SHP77 (cell line): ENCODE measurements at places on chromosomes 3 and 15.

GRCh38 chr15:56165234-56165633 is 78.4 kb downstream of the RFX7 start:
- no peak for DNase-seq

- no peak for DNase-seq
These were observed 8.4 kb upstream of the PPP1R2 start for GRCh38 chr3:195551381-195551978.

- DNase-seq = no peak
These were observed 22.9 kb downstream of the ST8SIA2 start for GRCh38 chr15:92416557-92416956.

- DNase-seq = no peak
These were observed 6.8 kb upstream of the PKM start for GRCh38 chr15:72237853-72238224.

DNA sequence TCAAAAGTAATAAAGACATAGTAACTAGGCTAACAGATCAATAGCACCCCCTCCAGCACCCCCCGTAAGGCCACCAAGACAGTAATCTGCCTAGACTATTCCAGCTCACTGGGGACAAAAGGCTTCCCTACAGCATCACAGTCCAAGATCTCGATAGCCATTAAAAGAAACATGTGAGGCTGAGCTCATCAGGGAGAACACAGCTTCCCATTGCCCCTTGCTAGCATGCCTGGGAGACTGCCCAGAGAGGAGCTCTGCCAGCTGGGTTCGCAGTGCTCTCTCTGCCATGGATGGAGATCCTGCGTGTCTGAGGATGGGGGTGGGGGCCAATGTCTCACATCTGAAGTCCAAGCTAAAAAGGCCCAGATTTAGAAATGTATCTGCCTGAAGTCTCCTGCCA is 17.8 kb downstream of the LRIG1 start:
- DNase-seq = peak; percentile 36

DNA sequence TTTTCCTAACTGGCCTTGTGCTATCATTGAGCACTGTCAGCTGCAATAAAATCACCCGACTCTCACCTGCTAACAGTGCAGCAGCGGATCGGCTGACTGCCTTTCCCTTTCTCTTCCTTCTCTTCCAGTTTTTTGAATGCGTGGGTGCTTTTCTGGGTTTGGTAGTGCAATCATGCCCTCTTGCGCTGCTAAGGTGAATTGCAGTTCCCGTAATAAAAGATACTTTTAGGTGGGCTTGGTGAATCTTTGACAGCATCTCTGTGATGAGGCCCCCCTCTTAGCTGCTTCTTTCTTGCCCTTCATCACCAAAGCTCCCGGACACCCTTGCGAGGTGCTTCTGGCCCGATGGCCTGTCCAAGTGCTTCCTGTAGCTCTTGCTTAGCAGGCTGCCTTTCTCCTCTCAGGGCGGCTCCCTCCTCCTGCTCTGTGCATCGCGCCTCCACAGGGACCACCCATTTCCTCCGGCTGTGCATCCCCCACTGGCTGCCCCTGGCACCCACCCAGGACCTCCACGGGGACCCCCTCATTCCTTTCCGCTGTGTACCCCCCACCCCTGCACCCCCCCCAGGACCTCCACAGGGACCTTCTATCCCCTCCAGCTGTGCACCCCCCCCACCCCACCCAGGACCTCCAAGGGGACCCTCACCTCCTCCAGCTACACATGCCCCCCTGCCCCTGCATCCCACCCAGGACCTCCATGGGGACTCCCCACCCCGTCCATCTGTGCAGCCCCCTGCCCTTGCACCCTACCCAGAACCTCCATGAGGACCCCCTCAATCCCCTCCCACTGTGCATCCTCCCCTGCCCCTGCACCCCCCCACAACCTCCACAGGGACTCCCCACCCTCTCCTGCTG is 50.8 kb upstream of the RPL32 start:
- peak; percentile 62 for DNase-seq

GRCh38 chr3:104458657-104459056 is 908.1 kb upstream of the ALCAM start:
- DNase-seq = no peak

- DNase-seq = no peak
These were observed 19.9 kb downstream of the DNASE1L3 start for GRCh38 chr3:58190882-58191281.

DNA sequence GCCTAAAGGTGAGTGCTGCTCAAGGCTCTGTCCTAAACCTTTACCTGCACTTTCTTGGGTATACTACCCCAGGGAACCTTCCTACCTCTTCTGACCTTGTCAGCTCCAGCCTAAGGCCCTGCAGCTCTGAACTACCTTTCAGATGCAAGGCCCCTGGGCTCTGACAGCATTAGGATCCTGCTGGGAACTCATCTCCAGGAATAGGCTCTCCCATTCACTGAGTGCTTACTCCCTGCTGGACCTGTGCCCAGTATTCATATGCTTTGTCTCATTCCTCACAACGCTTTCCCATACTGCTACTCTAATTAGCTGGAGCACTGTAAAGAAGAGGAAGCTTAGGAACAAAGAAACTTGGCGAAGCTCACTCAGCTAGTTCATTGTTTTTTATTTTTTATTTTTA is 53.8 kb upstream of the RAB6B start:
- no peak for DNase-seq

- peak; percentile 82 for DNase-seq
These were observed 12.5 kb upstream of the MORF4L1 start for GRCh38 chr15:78859971-78860719.

DNA sequence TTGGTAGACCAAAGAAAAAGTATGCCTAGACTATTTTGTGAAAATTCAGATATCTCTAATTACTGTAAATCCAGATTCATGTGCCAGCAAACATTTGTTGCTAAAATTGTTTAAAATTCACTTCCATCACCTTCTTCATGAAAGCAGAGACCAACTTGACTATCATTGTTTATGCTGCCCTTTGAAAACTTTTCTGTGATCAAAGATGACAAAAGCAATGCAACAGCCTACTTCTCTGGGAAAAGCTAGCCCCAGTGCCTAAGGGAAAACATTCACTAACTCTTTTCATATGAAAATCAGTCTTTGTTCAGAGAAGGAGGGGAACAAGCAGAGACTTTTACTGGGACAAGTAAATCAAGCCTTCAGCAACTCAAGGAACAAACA is 178.0 kb upstream of the P2RY1 start:
- no peak for DNase-seq

- no peak for DNase-seq
These were observed 107.4 kb downstream of the PLCL2 start for GRCh38 chr3:16992198-16992597.

DNA sequence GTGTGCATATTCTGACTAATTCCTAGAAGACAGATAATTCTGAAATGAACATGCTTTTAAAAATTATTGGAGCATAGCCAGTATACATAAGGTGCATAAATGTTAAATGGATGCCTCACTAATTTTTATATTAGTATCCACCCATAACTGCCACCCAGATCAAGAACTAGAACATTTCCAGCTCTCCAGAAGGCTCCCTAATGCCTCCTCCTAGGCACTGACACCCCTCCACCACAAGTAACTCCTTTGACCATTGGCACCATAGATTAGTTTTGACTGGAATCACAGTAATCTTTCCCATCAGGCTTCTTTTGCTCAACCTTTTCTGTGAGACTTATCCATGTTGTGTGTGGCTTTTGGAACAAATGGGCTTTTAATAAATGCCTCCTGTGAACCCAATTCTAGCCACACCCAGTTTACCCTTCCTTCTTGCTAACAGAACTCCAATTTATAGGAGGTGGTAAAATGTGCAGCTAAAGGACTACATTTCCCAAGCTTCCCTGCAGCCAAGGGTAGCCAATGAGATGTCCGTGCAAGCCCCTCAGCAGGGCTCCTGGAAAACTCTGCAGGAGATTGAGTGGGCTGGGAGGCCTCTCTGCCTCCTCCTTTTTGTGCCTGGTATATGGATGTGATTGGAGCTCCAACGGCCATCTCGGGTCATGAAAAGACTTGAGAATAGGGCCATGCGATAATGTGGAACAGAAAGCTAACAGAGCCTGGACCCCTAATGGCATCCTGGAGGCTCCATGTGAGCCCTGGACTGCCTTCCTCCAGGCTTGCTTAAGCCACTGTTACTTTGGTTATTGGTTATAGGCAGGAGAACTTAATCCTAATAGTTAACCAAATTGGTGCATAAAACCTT is 322.6 kb upstream of the TLE3 start:
- no peak for DNase-seq

DNA sequence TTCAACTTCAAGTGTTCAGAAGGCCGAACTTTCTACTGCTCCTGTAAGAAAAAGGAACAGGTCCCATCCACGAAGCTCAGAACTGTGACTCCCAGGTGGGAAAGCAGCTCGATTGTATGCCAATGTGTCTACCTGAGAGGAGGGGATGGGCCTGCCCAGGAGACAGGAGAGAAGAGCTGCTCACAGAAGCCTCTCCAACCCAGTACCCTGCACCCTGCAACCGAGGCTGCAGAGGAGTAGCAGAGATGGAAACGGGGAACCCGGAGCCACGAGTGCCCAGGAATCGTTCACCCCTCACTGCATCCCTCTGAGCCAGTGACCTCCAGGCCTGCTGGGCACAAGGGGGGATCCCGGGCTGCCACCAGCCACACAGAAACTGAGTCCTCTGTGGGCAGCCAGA is 86.5 kb upstream of the PRR23E start:
- DNase-seq = no peak

- DNase-seq = no peak
These were observed 1.9 kb downstream of the RTP4 start for GRCh38 chr3:187370051-187370450.

DNA sequence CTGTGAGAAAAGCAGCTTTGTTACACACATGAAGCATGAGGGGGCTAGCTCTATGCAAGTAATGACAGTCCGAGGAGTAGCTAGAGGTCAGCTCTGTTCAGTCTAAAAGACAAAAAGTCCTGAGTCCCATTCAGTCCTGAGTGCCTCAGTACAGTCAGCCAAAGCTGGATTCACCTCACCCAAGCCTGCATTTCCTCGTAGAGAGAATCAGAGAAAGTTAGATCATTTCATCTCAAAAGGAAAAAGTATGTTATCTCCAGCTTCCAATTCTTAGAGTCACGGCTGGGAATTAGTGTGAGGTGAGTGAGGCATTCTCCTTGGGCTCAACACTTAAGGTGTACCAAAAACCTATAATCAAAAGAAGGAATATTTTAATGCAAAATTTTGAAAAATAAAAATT is 5.9 kb upstream of the ACP3 start:
- DNase-seq = no peak

- peak; percentile 12 for DNase-seq
These were observed 357.5 kb upstream of the CADM2 start for GRCh38 chr3:84601303-84601702.

DNA sequence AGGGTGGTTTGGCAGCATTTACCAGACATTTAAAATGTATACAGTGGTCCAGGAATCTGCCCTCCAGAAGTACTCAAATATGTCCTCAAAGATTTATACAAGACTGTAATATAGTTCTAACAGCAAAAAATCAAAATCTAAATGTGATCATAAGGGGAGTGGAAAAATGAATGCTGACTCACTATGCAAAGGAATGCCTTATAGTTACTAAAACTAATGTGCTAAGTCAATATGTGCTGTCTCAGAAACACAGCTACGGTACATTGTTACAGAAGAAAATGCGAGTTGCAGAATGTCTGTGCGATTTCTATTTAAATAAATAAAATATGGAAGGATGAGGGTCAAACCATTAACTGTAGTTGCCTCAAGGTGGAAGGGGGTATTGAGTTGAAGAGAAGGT is 230.1 kb upstream of the UBE2E1 start:
- DNase-seq = no peak

- DNase-seq = no peak
These were observed 64.4 kb upstream of the TPM1 start for GRCh38 chr15:62977952-62978811.

- DNase-seq = no peak
These were observed 63.4 kb downstream of the GRIP2 start for GRCh38 chr3:14476583-14477265.

DNA sequence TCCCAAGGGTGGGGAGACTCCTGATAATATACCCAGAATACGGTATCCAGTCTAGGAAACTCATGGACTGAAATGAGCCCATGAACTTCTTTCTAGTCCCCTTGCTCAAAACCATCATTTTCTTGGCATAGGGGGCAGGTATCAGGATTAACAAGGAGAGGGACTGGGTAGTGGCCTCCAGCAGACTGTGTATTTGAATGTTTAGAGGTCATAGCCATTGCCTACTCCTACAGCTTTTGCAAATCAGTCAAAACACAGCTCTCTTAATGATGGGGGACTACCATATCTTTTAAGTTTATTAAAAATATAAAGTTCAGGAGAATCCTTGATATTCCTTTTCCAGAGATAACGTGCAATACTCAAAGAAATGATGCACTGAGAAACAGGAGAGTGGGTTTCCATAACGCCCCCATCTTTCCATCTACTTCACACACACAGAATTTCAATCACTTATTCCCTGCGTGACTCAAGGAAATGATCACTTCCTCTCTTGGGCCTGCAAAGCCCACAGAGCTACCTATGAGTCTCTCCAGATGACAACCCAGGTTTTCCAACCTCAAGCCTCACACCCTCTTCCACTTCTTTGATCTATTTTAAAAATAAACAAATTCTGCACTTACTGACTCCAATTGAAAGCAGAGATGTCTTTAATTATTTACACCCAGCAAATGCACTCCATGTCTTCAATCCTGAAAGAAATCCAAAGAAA is 584.0 kb upstream of the LMCD1 start:
- no peak for DNase-seq

DNA sequence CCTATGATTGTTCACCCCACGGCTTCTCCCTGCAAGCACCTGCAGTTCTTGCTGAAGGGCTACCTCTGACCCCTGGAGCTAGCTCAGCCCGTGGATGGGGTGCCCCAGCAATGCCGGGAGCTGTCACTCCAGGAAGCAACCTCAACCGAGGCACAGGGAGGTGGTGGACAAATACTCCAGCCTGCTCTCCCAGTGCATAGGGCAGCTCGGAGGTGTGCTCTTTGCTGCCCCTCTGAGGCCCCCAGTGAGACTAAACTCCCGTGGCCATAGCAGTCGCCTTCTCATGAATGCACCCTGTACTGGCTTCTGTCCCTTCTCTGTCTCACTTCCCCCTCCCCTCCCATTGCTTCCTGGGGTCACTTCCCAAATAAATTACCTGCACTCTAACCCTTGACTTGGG is 48.5 kb downstream of the LINGO1 start:
- peak; percentile 39 for DNase-seq

- DNase-seq = peak; percentile 33
These were observed 338.3 kb upstream of the ZNF385D start for GRCh38 chr3:22089284-22089683.
